ENCODE measurements at places on chromosomes 7 and 10.

GRCh38 chr10:123518765-123519164 is 147.4 kb upstream of the GPR26 start:
- no peak for DNase-seq

- DNase-seq, result peak; percentile 55
These were observed 78.3 kb upstream of the SLC26A5 start for GRCh38 chr7:103524042-103524907.

GRCh38 chr7:7100432-7100849 is 81.9 kb upstream of the C1GALT1 start:
- DNase-seq, result no peak

DNA sequence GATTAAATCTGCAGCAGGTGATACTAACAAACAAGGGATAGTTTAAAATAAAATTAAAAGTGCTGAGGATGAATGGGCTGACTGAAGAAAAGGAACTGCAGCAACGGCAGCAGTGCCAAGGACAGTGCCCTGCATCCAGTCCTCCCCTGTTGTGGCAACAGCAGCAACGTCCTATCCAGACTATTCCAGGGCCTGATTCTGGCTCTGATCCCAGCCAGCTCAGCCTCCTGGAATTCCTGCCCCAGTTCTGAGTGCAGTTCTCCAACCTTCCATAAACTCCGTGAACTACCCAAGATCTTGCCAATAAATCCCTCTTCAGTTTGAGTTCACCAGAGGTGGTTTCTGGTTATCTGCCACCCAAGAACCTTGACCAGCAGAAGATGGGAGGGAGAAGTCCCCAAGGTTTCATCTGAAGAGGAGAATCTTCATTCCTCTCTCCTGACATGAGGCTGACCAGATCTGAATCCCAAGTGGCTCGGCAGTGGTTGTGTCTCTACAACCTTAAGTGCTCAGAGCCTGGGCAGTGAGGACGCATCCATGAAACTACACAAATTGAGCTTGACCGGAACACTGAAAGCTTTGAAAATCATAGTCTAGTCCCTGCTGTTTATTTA is 115.8 kb downstream of the SORBS1 start:
- DNase-seq, result peak; percentile 83

DNA sequence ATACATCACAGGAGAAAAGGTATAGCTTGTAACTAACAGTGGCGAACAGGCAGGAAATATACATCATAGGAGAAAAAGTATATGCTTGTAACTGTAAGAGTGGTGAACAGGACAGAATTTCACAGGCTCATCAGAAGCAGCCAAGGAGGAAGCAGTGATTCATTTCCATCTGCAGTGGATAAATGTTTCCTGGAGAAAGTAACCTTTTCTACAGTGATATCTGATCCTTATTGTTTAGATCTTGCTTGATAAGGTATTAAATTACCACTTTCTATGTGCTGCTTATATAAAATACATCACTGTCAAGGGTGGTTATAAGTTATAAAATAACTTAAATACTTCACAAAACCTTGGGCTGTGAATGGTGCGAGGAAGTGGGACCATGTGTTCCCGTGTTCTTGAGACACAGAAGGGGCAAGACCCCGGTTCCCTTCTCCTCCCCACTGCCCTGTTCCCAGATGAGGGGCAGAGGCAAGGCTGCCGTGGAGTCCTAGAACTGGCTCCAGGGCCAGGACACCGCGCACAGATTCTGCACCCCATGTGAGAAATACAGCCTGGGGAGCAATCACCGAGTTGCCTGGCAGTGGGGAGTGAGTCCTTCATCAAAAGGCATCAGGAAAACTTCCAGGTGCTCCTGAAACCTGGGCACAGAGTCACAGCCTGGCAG is 135.2 kb downstream of the DIP2C start:
- DNase-seq, result peak; percentile 34

- no peak for DNase-seq
These were observed 1.8 kb upstream of the IFIT1 start for GRCh38 chr10:89390476-89391225.

DNA sequence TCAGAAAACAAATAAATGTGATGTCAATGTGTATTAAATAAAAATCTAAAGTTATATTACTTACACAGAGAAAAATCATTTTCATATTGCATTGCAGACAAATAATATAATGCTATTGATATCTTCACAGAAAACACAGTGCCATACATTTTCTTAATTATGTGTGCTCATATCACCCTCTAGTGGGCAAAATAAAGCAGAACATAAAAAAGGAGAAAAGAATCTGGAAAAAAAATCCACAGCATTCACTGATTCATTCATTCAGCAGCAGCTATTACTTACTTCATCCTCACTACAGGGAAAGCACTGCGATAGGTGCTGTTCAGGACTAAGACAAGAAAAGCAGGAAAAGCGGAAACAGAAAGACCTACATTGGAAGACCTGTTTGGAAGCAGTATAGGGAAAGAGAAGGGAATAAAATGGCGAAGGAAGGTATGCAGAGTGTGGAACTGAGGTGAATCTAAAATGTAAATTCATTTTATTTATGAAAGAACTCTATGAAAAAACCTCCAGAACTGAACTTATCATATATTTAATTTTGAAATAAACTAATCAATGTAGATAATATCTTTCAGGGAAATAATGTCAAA is 73.2 kb downstream of the POT1 start:
- peak; percentile 64 for DNase-seq

DNA sequence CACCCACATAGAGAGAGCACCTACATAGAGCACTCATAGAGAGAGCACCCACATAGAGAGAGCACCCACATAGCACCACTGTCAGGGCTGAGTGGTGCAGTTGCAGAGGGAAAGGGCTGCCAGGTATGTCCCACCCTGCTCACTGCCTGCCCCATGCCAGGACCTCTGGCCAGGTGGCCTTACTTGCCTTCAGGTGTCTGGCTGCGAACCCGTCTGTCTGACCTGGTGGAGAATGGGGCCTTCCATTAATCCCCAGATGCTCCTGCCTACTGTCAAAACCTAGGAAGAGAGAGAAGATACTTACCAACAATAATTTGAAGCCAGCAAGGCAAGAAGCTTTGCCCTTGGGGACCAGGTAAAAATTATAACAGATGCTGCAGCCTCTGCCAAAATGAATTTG is 51.1 kb downstream of the INSIG1 start:
- DNase-seq, result no peak

DNA sequence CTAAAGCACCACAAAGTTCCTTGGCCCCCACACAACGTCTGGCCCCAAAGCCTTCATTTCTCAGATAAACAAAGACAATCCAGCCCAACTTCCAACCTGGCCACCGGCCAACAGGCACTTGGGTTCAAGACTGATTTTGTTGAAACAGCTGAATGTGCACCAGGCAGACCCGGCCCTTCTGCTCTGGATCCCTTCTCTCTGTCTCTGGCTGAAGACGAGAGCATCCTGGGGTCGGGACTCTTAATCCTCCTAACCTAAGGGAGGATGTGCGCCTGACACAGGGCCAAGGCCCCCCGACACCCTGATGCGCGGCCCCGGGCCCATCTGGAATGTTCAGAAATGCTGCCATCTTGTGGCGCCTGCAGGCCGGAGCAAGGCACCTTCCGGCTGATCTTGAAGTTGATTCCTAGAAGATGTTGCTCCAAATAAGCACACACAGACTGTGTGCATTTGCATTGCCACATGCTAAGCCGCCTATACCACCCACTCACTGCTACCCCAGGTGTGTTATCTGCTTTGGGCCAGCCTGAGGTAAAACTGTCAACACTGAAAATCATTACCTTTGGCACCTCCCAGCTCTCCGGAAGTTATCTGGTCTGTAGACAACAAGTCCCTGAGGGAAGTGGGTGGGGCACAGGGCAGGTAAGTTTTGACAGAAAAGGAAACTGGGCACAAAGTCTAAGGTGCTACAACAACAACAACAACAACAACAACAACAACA is 98.4 kb upstream of the HABP2 start:
- peak; percentile 42 for DNase-seq

- no peak for DNase-seq
These were observed 592.3 kb downstream of the SH2D4B start for GRCh38 chr10:81130014-81130413.

GRCh38 chr7:158924956-158925355 is 68.6 kb downstream of the DYNC2I1 start:
- DNase-seq, result peak; percentile 20

- no peak for DNase-seq
These were observed 110.3 kb upstream of the ARID5B start for GRCh38 chr10:61791216-61791615.

GRCh38 chr10:119104654-119105015 is 722 bp downstream of the DENND10 start:
- no peak for DNase-seq

DNA sequence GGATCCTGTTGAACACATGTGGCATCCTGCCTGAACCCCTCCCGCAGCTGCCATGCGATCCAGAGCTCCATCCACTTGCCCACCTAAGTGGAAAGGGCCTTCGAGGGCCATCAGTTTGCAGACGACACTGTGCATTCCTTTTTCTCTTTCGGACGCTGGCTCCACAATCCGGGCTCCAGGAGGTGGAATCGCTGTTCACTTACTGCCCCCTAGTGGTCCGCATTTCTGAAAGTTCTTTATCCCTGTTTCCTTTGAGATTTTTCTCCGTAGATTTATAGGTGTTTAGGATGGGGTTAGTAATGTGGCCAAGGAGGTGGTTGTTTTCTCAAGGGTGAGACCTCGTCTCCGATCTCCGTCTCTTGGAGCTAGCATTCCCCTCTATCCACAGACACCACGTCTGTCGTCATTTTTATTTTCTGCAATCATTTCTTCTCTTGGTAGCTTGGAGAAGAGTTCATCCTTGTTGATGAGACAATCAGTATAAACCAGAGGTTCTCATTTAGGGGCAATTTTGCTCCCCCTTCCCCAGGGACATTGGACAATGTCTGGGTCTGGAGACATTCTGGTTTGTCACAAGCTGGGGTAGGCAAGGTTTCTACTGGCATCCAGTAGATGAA is 204.6 kb downstream of the ARHGAP21 start:
- DNase-seq, result peak; percentile 76
